Sigmoid colon (tissue), 7 donors: ENCODE measurements at places on chromosomes 5 and 9. TPM values are rescaled to one million over a fixed set of nuclear protein-coding genes. Genes with fewer than 3 reads are reported as not detected.

GRCh38 chr5:1239505-1240251 is 14.5 kb downstream of the SLC6A18 start:
- no peaks in the 10 kb centered on the region for H3K4me1 ChIP-seq
- H3K27ac ChIP-seq: no peak overlapping the region
- H3K4me3 ChIP-seq: no peak overlapping the region

- H3K4me1 ChIP-seq: no peaks in the 10 kb centered on the region
- H3K27me3 ChIP-seq: no peaks in the 10 kb centered on the region
- DNase-seq: peak; percentile 72
- H3K4me3 ChIP-seq: no peak overlapping the region
- peak overlapping the region; percentile 90 for H3K27ac ChIP-seq
Measured at GRCh38 chr9:95092262-95093072, 225.0 kb downstream of the FANCC start.

NUTM2F gene
- not detected for total RNA-seq

- peaks cover 9% of the 10 kb centered on the region for H3K4me1 ChIP-seq
- DNase-seq: peak; percentile 90
- no peaks in the 10 kb centered on the region for H3K27me3 ChIP-seq
- H3K27ac ChIP-seq: peak overlapping the region; percentile 79
- peak overlapping the region; percentile 57 for H3K4me3 ChIP-seq
Measured at GRCh38 chr9:97237951-97238889, 69.2 kb upstream of the CCDC180 start.

GRCh38 chr9:94086486-94087345 is 2.5 kb downstream of the PTPDC1 start:
- H3K27ac ChIP-seq: no peak overlapping the region
- peaks cover 19% of the 10 kb centered on the region for H3K4me1 ChIP-seq
- no peaks in the 10 kb centered on the region for H3K27me3 ChIP-seq
- H3K4me3 ChIP-seq: no peak overlapping the region

GRCh38 chr9:15782106-15782505 is 229.3 kb downstream of the CCDC171 start:
- DNase-seq: no peak
- no peaks in the 10 kb centered on the region for H3K36me3 ChIP-seq
- no peak overlapping the region for H3K27ac ChIP-seq

GRCh38 chr9:128885798-128886197 is 3.9 kb downstream of the LRRC8A start:
- H3K4me1 ChIP-seq: no peaks in the 10 kb centered on the region
- peaks cover 24% of the 10 kb centered on the region for H3K36me3 ChIP-seq
- H3K27me3 ChIP-seq: no peaks in the 10 kb centered on the region
- H3K4me3 ChIP-seq: no peak overlapping the region
- DNase-seq: no peak

DNA sequence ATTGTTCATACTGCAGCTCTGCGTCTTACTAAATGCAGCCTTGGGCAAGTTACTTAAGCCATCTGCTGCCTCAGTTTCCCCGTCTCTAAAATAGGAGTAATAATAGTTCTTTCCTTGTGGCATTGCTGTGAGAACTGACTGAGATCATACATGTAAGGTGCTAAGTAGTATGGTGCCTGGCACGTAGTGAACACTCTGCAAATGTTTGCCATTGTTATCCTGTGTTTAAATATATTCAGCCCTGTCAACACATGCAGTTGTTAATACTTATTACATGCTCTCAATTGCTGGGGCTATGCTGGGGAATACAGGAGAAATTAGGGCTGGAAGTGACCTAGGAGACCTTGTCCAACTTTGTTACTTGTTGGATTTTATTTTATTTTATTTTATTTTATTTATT is 105.2 kb upstream of the RAI14 start:
- DNase-seq: no peak
- H3K27ac ChIP-seq: peak overlapping the region; percentile 80
- H3K4me1 ChIP-seq: peaks cover 21% of the 10 kb centered on the region
- H3K36me3 ChIP-seq: no peaks in the 10 kb centered on the region
- H3K27me3 ChIP-seq: no peaks in the 10 kb centered on the region
- no peak overlapping the region for H3K4me3 ChIP-seq

DNA sequence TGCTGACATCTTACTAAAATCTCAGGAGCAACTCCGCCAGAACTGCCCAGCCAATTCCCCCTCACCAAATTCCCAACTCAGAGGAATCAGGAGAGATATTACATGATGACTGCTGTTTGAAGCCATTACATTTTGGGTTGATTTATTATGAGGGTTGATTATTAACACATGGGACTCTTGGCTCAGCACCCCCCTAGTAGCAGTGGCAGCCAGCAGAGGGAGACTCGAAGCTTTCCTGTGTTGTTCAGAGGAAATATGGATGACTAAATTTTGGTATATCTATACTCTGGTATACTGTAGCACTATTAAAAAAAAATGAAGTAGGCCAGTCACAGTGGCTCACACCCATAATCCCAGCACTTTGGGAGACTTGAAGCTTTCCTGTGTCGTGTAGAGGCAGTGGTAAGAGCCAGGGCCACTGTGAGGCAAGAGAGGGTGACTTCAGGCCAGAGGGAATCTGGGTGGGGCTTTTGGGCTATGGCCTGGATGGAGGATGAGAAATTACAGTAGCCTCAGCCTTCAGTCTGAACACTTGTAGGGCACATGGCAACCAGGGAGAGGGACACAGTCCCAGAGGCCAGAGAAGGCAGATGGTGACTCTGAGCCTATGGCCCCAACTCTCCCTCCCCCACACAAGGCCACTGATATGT is 111.4 kb downstream of the LHX2 start:
- no peak for DNase-seq
- H3K27ac ChIP-seq: no peak overlapping the region
- H3K4me3 ChIP-seq: no peak overlapping the region
- no peaks in the 10 kb centered on the region for H3K36me3 ChIP-seq
- H3K27me3 ChIP-seq: no peaks in the 10 kb centered on the region
- no peaks in the 10 kb centered on the region for H3K4me1 ChIP-seq
